ENCODE measurements at places on chromosomes 5 and 9. TPM values are rescaled to one million over a fixed set of nuclear protein-coding genes. Genes with fewer than 3 reads are reported as not detected.

DNA sequence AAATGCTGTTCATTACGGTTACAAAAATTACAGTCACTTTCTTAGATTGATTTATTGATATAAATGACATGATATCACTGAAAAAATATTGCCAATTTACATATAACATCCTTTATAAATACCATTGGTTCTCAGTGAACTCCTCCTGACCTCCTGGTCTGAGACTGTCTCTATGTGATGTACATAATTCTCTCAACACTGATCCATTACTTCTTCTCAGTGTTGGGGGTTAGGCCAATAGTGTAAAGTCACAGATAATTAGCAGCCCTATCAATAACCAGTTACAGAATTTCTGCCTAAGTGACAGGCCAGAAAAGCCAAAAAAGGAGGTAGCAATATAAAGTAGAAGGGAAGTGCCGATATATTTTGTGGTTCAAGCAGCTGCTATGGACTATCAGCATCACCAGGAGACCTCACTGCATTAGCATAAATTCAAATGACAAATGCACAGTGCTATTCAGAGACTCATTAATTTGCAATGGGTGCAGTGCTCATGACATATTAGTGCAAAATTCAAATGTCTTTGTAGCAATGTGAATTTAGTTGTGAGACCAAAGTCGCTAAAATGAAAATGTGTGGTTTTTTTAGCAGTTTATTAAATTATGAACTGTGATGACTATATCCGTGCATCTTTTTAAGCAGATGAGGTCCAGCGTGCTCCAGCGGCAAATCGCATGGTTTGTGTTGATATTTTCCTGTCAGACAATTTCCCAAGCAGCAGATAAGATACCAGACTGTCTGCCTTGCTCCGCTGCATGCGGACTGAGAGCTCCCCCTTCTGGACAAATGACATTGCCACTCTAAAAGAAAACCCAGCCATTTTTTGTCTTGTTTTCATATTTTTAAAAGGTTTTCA lies 144.6 kb downstream of the CETN3 start:
- no peak overlapping the region for H3K27ac ChIP-seq
- peaks cover 3% of the 10 kb centered on the region for H3K4me1 ChIP-seq
- no peak overlapping the region for H3K4me3 ChIP-seq
- DNase-seq, result peak; percentile 78

Gene NDUFA8
- 105 TPM for total RNA-seq

GRCh38 chr5:2532809-2533208 lies 218.7 kb downstream of the IRX2 start:
- DNase-seq, result no peak
- no peak overlapping the region for H3K4me3 ChIP-seq
- no peak overlapping the region for H3K27ac ChIP-seq

DNA sequence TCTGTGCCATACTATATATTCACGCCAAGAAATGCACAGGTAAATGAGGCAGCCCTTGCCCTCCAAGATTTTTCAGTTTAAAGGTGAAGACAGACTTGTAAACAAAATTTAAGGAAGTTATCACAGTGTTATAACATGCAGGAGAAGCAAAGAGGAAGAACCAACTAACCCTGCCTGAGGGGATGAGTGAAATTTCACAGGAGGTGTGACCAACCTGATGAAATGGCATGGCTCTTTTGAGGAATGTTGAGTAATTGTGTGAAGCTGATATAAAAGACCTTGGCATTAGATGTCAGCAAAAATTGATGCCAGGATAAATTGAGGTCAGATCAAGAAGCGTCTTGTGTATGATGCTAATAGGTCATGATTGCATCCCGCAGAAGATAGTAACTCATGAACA lies 86.5 kb downstream of the HCN1 start:
- H3K36me3 ChIP-seq, result no peaks in the 10 kb centered on the region
- no peak for DNase-seq
- H3K4me3 ChIP-seq, result no peak overlapping the region
- peaks cover 22% of the 10 kb centered on the region for H3K27me3 ChIP-seq
- H3K27ac ChIP-seq, result no peak overlapping the region

DNA sequence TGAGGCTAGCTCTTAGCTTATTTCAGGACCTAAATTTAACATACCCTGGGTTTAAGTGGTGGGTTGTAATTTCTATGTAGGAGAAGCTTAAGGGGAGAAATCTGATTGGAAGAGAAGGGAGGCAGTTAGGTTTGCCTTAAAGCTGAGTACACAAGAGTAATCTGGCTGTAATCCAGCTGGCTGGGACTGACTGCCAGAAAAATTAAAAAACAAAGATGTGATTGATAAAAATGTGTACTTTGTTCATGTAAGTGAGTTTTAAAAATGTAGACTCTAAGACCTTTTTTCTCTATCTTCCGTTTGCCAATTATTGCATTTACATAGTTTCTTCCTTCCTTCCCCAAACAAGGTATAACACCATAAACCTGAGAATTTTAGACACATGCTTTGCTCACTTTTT lies 17.5 kb upstream of the MSMP start:
- H3K36me3 ChIP-seq, result no peaks in the 10 kb centered on the region
- H3K4me3 ChIP-seq, result no peak overlapping the region
- DNase-seq, result peak; percentile 14
- peaks cover 10% of the 10 kb centered on the region for H3K4me1 ChIP-seq
- H3K27me3 ChIP-seq, result no peaks in the 10 kb centered on the region

Gene RMND5B
- 37.0 TPM for total RNA-seq
